ENCODE measurements at places on chromosomes 12 and 14.

- no peak for DNase-seq
Measured at GRCh38 chr14:51147183-51147582, 52.3 kb upstream of the TRIM9 start.

DNA sequence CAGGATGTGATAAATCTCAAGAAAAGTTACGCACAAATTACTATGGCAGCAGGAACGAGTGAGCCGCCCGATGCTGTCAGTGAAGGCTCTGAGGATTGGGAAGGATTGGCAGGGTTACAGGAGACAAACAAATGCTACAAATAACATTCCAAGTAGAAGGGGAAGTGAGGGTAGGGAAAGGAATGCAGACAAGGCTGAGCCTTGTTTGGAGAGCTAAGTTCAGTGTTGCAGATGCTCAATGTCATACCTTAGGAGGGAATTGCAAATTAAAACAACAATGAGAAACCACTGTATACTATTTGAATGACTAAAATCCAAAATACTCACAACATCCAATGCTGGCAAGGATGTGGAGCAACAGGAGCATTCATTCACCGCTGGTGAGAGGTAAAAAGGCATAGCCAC lies 1.3 kb downstream of the CLEC9A start:
- DNase-seq = no peak

- DNase-seq = peak; percentile 11
Measured at GRCh38 chr14:104403421-104404220, 175.9 kb upstream of the C14orf180 start.

DNA sequence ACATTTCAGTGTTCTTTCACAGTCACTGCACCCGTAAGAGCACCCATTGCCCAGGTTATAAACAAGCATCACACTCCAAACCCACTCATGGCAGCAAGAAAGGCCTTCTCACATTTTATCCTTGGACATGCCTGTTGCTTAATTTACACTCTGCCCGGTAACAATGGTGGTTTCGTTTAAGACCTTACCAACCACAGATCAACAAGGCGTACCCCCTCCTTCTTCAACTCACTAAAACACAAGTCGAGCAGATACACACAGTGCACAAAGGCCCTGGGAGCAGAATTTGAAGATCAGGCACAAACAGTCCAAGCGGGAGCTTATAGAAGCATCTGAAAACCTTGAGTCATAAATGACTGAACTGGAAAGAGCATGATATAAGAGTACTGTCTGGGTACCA lies 98.1 kb downstream of the GALC start:
- DNase-seq = no peak

DNA sequence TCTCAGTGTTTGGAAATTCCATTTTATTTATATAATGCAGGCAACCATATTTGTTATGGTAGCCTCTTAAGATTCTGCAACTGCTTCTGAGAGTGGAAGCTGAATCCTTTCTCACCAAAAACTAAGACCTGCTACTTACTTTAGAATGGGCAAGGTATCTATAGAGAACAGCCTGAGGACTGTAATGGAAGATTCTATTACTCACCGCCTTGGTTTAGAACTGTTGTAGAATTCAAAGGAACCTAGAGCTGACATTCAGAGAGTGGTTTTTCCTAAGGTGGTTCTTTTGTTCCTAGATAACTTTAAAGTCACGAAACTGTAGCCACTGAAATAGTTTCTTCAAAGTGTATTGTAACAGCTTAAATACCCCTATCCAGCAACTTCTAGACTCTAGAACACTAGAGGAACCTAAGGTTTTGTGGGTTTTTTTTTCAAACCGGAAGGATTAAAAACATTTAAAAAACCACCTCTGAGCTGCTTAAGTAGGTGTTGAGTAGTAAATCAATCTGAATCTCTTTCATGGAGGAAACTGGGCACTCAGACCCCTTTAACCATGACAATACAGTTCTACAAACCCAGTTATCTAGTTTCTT lies 4.2 kb downstream of the TDP1 start:
- no peak for DNase-seq

GRCh38 chr12:12244341-12244740 lies 22.5 kb downstream of the LRP6 start:
- DNase-seq = no peak

DNA sequence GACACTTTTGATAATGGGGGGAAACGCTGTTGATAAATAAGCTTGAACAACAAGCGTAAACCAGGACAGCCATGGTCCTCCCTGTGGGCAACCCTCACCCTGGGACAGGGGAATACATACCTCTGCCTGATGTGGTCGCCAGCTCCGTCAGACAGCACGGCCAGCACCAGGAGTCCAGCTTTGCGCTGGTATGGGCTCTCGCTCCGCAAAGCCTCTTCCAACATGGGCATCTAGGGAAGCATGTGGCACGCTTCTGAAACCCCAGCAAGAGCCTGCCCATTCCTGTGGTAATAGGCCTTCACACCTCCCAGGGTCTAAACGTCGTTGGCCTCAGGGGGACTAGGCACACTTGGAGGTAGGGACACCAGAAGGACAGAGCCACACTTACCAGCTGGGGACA lies 2.9 kb downstream of the IPO4 start:
- DNase-seq = no peak

All from activated CD4-positive, alpha-beta memory T cell treated with anti-CD3 and anti-CD28 coated beads, Interleukin-2, amount 10 ng/mL, durations not matched to agents 7 days and 5 days (primary cell).